ENCODE measurements at places on chromosomes 3 and 15.

- no peak for DNase-seq
Observed at GRCh38 chr3:7340795-7341194, 479.9 kb downstream of the GRM7 start.

GRCh38 chr3:169147238-169148008 lies 516.1 kb downstream of the MECOM start:
- DNase-seq = peak; percentile 74

DNA sequence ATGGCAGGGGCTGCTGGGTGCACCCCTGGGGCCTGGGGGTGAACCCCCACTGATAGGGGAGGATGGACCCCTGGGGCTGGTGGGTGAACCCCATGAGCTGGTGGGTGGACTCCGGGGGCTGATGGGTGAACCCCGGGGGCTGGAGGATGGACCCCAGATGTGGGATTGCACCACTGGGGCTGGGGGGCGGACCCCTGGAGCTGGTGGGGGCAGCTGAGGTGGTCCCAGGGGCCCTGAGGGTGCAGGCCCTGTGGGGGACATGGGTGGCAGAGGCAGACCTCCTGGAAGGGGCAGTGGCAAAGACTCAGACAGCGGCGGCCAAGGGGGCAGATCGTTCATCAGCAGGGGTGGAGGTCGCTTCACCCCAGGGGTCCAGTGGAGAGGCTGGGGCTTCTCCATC lies 17.4 kb upstream of the TXNRD3 start:
- DNase-seq = no peak

- no peak for DNase-seq
Observed at GRCh38 chr3:89411201-89411600, 303.8 kb downstream of the EPHA3 start.

- DNase-seq = no peak
Observed at GRCh38 chr15:96972201-96972600, 641.7 kb downstream of the NR2F2 start.

DNA sequence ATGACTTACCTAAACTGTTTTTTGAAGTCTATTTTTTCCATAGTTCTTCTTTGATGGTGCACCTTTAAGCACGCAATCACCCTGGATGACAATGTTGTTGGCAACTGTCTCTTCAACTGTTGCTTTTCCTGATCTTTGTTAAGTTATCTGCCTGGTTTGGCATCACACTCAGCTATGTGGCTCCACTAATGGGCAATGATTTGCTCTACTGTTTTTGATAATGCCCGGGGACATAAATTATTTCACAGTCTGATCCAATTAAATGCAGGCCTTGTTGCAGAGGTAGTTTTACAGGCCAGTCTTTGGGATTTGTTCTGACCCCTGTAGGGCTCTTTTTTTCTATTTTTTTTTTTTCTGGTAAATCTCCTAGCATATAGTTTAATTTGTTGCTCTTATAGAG lies 436.3 kb downstream of the ZNF385D start:
- DNase-seq = no peak

DNA sequence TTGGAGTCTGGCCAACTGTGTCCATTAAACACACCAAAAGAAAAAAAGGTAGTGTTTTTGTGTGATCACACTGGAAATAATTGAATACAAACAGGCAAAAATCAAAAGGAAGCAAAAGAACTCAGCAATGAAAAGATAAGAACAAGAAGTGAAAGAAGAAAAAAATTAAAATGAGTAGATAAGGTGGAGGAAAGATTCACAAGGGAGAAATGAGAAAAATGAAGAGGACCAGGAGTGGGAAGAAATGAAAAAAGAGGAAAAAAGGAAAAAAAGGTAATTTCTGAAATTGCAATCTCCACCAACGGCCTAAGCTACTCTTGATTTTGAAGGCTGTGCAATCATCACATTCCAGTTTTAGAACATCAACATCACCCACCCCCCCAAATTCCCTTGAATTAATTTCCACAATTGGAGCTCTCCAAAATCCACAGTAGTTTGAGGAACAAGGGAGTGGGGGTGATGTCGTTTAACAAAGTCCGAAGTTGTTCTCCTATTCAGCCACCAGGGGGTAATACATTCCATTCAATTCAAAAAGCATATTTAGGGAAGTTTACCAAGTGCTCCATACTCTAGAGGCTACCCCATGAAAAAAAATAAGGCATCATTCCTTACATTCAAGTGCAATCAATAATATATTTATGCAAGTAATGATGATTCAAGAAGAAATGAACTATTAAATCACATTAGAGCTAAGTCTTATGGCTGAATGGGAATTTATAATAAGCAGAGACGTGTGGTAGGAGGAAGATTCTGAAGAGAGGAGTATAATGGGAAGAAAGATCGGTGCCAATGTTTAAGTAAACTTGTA lies 37.4 kb downstream of the ZNF860 start:
- DNase-seq = peak; percentile 60

DNA sequence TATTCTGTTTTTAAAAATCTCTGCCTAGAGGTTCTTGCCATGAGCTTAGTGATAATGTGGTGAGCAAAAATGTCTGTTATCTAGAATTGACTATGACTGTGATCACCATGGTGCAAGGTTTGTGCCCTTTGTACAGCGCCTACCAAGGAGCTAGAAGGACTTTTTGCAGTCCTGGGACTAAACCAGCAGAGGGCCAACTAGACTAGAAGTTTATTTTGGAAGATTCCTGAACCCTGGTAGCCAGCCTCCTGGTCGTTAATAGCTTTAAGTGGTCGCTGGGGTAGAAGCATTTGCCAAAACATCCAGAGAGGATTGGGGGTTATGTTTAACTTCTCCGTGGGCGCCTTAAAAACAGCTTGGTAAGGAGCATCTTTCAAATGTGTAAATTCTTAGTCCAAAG lies 7.8 kb downstream of the SCG5 start:
- peak; percentile 67 for DNase-seq

GRCh38 chr15:82110144-82110543 lies 64.3 kb upstream of the MEX3B start:
- DNase-seq = no peak

DNA sequence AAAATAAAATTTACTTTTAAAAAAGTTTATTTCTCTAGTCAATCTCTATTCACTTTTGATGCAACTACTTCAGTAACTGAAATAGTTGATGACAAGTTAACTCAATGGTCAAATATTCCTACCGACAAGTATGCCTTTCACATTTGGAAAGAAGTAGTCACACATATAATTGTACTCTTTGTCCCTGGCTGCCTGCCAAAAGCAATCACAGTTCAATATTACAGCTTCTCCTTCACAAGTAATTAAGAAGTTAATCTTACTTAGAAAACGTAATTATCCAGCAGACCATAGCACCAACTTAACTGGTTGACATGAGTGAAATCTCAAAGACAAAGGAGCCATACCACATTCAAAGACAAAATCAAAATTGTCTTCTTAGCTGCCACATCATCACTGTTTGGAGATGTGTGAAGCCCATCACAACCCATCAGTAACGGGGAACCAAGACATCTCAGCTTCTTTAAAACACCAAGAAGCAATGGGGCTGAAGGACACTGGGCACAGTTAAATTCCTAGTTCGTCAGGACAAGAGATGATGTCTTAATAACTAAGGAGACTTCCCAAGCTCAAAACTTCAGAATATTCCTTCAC lies 86.1 kb downstream of the PLCH1 start:
- no peak for DNase-seq

- no peak for DNase-seq
Observed at GRCh38 chr15:39887832-39888231, 32.2 kb downstream of the GPR176 start.

DNA sequence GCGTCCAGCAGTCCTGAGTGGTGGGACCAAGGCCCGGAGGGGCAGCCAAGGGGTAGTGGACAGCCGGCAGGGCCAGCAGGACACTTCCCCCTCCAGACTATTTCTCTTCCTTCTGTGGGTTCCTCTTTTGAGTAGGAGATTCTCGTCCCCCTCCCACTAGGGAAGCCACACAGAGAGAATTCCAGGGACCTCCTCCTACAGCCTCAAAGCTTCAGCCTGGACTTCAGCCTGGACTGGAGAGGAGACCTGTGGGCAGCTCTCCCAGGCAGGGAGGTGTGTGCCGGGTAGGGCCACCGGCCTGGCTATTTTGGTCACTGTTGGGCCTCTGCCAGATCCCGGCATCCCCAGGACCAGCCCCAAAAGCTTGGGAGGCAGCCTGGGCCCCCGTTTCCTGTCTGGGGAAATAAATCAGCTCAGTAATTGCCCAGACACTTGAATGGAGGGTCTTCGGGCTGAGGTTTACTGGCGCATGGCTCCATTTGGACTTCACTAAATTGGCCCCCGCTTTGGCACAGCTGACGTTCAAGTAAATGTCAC lies 1.3 kb downstream of the SLC6A6 start:
- DNase-seq = peak; percentile 56

DNA sequence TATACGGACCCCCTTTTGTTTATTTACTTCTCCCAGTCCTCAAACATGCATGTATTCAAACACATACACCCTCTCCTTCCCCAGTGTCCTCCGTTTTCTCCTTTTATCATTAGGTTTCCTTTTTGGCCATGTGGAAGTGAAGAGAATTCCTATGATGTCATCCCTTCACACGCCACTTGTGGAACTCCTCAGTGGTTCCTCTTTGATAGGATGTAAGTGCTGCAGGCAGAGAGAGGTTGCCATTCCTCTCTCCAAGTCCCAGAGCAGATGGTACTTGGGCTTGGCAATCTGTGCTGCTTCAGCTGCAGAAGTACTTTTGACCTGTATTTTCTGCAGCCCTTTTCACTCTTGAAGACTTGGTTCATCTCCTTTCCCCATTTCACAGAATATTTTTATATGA lies 32.9 kb upstream of the CRTC3 start:
- DNase-seq = no peak

DNA sequence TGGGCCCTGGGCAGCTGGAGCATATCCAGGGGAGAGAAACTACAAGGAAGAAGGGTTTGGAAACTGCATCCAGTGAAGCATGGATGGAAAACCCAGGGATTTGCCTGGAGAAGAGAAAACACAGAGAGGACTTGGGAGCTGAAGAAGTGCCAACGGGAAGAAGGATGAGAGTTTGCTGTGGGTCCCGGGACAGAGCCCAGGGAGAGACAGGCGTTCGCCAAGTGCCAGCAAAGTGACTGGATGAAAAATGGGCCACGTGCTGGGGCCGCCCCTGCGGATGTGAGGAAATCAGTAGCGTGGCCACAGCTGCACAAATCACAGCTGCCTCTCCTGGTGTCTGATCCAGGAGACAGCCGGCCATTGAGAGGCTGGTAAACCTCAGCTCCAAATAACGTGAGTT lies 70.4 kb downstream of the HES1 start:
- no peak for DNase-seq

- DNase-seq = no peak
Observed at GRCh38 chr3:143315766-143316165, 196.2 kb downstream of the CHST2 start.

GRCh38 chr3:63918321-63918720 lies 6.1 kb upstream of the SCAANT1 start:
- no peak for DNase-seq

DNA sequence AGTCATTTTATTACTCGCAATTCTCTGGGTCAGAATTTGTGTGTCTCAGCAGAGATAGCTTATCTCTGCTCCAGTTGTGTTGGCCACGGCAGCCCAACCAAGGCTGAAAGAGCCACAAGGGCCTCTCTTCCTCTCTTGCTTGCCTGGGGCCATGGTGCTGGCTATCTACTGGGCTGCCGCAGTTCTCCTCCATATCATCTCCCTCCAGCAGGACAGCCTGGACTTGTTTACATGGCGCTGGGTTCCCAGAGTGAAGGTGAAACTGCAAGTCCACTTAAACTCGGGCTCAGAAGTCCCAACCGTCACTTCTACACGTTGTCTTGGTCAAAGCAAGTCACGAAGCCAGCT lies 134.8 kb downstream of the UACA start:
- DNase-seq = no peak

All from H7 (cell line).